ENCODE measurements at places on chromosomes 16 and 17.

DNA sequence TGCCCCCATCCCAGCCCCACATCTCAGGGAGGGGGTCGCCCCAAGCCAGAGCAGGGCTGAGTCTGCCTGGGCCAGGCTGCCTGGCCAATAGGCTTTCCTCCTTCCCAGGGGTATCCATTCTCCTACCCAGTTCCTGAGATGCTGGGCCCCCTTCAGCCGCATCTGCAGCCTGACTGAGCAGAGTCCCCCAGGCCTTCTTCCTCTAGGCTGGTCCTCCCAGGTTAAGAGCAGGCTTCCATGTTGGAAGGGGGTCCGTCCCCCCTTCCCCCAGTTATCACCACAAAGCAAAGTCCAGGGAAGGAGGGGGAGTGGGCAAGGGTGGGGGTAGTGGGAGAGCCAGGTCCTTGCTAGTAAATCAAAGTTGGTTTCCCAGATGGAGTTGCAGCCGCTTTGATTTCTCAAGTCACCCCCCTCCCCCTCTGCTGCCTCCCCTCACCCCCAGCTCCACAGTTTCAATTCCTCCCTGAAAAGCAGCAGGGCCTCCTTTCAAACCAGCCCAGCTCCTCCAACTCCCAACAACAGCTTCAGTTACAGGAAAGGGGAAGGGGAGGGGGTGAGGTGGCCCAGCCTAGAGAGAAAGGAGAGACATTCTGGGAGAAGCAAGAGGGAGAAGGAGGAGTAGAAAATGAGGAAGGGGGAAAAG, 9.5 kb upstream of the FZD2 start:
- peaks cover 44% of the 10 kb centered on the region for H3K4me1 ChIP-seq
- H3K4me3 ChIP-seq, result no peak overlapping the region
- no peaks in the 10 kb centered on the region for H3K36me3 ChIP-seq
- H3K27ac ChIP-seq, result peak overlapping the region; percentile 90

- no peak overlapping the region for H3K4me3 ChIP-seq
- no peaks in the 10 kb centered on the region for H3K36me3 ChIP-seq
- H3K4me1 ChIP-seq, result no peaks in the 10 kb centered on the region
- H3K27me3 ChIP-seq, result no peaks in the 10 kb centered on the region
Measured at GRCh38 chr17:61508912-61509311, 56.7 kb downstream of the TBX4 start.

DNA sequence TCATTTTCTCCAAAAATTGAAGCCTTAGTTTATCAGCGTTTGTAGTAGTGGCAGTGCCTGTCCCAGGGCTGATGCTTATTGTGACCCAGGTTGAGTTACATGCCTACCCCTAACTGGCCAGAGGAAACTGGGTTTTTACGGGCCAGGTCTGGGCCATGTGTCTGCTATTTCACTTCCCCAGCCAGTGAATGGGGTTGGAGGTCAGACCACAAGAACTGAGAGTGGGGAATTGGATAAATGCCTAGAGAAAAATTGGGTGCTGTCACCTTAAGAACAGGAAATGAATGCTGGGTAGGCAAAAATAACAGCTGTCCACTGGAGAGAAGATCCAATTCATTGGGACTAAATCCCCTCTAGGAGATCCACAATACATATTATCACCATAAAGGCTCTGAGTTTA, 5.2 kb downstream of the ADPRM start:
- no peak overlapping the region for H3K4me3 ChIP-seq
- peaks cover 2% of the 10 kb centered on the region for H3K4me1 ChIP-seq
- no peak overlapping the region for H3K27ac ChIP-seq
- H3K36me3 ChIP-seq, result peaks cover 7% of the 10 kb centered on the region
- H3K27me3 ChIP-seq, result no peaks in the 10 kb centered on the region

- H3K27ac ChIP-seq, result peak overlapping the region; percentile 99
- no peaks in the 10 kb centered on the region for H3K27me3 ChIP-seq
- no peak for DNase-seq
- H3K4me3 ChIP-seq, result peak overlapping the region; percentile 95
- H3K4me1 ChIP-seq, result peaks cover 17% of the 10 kb centered on the region
Measured at GRCh38 chr16:30063893-30064728, 1.4 kb upstream of the ALDOA start.

DNA sequence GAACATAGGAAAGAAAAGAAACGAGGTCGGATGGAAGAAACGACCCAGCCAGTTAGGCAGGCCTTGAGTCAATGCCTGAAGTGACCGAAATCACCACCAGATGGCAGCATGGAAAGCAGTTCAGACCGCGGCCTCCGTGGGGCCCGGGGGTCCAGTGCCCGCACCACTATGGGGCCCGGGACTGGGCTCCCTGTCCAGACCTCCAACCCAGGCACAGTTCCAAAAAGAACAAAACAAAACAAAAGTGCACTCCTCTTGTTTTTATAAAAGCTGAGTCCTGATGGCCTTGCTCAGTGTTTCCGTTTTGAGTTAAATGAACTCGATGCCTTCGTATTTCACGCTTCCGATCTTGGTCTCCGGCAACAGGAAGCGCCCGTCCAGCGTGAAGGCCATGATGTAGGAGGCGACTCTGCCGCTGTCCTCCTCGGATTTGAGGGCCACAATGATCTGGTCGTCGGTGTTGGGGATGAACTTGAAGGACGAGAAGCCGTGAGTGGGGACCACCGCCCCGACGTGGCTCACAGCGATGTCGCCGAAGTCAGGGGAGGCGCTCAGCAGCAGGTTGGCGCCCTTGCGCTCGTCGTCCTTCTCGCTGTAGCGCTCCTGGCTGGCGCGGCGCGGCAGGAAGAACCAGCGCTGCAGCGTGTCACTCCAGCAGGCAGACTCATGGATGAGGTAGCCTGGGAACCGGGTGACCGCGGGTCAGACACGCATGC, 13.7 kb upstream of the LGALS3BP start:
- no peaks in the 10 kb centered on the region for H3K27me3 ChIP-seq
- DNase-seq, result peak; percentile 48
- H3K27ac ChIP-seq, result no peak overlapping the region
- H3K36me3 ChIP-seq, result peaks cover 44% of the 10 kb centered on the region
- H3K4me3 ChIP-seq, result peak overlapping the region; percentile 40

DNA sequence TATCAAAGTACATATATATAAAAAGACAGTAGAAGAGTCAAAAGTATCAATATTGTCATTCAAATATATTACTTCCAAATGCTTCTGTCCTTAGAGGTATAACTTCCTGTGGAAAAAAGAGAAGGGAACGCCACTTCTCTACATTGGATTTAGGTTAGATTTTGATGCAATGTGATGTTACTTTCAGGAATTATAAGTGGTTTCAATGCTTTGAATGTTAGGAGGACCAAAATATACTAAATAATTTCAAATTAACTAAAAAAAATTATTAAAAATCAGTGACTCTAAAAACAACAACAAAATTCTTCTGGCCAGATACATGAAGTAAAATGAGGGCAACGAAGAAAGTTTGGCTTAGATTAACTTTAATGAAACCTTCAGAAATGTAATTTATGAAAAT, 88.0 kb downstream of the BRIP1 start:
- no peak overlapping the region for H3K27ac ChIP-seq
- no peaks in the 10 kb centered on the region for H3K27me3 ChIP-seq
- DNase-seq, result no peak

DNA sequence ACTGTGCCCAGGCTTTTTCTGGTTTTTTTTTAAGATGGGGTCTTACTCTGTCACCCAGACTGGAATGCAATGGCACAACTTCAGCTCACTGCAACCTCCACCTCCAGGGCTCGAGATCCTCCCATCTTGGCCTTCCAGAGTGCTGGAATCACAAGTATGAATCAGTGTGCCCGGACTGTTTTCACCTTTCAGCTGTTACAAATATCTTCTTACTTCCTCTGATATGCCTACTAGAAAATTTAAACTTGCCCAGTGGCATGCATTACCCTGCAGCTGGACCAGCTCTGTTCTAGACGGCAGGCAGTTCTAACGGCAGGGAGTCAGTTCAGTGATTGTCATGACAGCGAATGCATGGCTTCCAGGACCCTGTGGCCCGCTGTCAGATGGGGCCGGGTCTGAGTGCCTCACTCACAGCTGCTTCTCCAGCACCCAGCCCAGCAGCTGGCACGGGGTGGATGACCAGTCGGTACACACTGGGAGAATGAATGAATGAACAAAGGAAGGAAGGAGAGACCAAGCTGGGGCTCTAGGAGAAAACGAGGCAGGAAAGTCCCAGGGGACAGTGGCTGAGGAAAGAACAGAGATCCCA, 28.0 kb upstream of the LITAF start:
- no peak for DNase-seq
- no peaks in the 10 kb centered on the region for H3K36me3 ChIP-seq
- no peak overlapping the region for H3K4me3 ChIP-seq
- H3K27me3 ChIP-seq, result peaks cover 30% of the 10 kb centered on the region
- H3K27ac ChIP-seq, result no peak overlapping the region
- peaks cover 4% of the 10 kb centered on the region for H3K4me1 ChIP-seq

DNA sequence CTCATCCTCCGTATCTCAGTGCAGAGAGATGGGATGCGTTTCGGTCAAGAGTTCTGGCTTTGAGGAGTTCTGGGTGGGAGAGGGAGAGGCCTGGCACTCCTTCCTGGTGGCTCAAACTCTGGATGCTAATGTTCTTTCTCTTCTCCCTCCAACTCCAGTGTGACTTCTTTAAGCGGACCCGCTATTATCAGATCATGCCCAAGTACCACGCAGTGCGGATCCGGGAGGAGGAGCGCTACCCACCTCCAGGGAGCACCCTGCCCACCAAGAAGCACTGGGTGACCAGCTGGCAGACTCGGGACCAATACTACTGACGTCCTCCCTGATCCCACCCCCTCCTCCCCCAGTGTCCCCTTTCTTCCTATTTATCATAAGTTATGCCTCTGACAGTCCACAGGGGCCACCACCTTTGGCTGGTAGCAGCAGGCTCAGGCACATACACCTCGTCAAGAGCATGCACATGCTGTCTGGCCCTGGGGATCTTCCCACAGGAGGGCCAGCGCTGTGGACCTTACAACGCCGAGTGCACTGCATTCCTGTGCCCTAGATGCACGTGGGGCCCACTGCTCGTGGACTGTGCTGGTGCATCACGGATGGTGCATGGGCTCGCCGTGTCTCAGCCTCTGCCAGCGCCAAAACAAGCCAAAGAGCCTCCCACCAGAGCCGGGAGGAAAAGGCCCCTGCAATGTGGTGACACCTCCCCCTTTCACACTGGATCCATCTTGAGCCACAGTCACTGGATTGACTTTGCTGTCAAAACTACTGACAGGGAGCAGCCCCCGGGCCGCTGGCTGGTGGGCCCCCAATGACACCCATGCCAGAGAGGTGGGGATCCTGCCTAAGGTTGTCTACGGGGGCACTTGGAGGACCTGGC, 6.0 kb upstream of the PDK2 start:
- DNase-seq, result no peak
- H3K27me3 ChIP-seq, result no peaks in the 10 kb centered on the region
- H3K4me1 ChIP-seq, result no peaks in the 10 kb centered on the region
- H3K27ac ChIP-seq, result no peak overlapping the region
